GM18507 (cell line): ENCODE measurements at places on chromosomes 11 and 22.

GRCh38 chr11:126419801-126420697, 64.6 kb downstream of the ST3GAL4 start:
- DNase-seq: peak; percentile 50

DNA sequence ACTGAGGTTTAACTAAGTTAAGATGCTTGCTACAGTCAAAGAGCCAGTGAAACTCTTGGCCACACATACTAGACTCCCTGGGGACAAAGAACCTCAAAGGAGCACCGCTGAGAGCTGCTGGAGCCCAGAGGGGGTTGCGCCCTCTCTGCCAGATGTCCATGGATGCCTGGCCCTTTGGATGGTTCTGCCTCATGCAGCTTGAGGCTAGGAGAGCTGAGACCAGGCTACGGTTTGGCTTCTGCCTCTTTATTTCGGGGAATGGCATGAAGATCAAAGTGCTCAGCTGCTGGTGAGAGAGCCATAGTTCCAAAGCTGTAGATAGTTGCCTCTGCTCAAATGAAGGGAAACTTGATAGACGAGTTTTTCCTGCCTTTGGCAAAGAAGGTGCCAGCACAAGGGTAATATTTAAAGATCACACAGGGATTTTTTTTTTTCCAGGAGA, 43.0 kb downstream of the RASSF10 start:
- DNase-seq: no peak

- DNase-seq: no peak
Observed at GRCh38 chr22:44188986-44189630, 8.4 kb downstream of the PARVG start.

- DNase-seq: no peak
Observed at GRCh38 chr22:22103078-22103875, 120.7 kb upstream of the TOP3B start.

GRCh38 chr11:18769802-18770456, 21.7 kb downstream of the PTPN5 start:
- peak; percentile 23 for DNase-seq

DNA sequence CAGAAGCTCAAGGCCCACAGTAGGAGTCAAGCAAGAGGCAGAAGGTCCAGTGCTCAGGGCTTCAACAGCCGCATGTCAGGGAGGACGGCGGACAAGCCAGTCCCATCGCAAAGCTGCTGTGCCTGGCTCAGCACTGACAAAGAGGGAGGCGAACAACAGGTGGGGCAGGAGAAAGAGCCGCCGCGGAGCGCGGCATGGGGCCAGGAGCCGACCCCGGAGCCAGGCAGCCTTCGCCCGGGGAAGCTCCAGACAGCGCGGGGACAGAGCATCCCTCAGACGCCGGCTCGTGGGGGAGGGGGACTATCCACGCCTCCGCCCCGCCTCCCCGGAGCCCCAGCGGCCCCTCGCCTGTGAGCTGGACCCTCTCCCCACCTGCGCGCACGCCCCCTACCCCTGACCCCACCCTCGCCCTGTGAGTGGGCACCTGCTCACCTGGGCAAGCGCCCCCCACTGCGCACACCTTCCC, 369 bp downstream of the DHCR7 start:
- DNase-seq: no peak
